ENCODE measurements at places on chromosomes 1 and 21.

GRCh38 chr1:236416165-236416564 is 22.1 kb downstream of the EDARADD start:
- DNase-seq: no peak

DNA sequence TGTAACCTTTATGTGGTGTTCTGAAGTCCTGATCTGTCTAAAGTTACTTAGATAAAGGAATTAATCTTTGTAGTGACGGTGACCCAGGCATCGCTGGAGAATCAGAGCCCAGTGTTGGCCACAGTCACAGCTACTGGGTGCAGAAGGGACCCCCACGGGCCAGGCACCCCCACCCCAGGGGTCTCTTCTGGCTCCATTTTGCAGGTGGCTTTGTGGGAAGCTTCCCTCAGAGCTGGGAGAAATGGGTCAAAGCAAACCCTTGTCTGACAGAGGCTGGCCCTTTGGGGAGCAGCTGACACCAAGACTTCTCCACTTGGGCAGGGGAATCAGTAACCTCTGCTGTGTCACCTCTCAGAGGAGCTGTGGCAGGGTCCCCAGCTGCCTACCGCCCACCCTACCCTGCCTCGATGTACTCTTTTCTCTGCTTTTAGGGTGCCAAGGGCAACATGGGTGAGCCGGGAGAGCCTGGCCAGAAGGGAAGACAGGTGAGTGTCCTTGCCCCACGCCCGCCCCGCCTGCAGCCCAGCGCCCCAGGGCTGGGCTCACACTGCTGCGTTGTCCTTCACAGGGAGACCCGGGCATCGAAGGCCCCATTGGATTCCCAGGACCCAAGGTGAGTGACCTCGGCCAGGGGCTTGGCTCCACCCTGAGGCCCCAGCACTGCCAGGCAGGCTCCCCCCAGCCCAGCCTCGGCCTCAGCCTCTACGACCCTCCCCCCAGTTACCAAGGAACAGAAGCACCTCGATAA is 17.7 kb downstream of the COL6A2 start:
- DNase-seq: no peak

- DNase-seq: no peak
These were observed 35.2 kb upstream of the NTPCR start for GRCh38 chr1:232915212-232915611.

DNA sequence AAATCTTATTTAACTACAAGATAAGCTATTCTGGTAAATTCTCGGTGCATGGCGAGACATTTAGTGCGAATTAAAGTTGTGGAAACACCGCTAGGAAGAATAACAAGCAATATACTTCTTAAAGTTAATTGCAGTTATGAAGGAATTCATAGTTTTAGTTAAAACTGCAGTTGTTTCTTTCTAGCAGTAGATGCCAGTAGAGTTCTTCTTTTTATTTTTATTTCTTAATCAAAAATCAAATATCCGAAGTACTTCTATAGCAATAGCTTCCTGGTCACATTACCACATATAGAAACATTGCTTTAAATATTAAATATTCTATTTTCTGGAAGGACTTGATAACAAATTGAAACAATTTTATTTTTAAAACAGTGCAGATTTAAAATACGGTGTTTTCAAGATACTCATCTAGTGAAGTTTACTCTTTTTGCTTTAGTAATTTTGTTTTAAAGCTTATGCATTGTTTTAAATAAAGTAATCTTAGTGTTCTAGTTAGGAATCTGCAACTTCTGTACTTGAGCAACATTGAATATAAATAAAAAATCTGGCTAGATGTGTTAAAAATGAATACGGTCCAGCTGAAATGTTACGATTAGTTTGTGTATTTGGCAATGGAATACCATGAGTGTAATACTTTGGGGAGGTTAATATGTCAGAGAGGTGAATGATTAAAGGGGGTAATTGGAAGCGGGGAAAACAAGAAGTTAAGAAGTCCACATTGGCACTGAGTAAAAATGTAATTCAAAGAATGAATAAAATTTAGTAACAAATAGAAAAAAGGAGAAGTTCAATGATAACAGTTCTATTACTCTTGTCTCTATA is 2.7 kb upstream of the PRKACB start:
- no peak for DNase-seq

GRCh38 chr1:203513585-203514031 is 19.7 kb downstream of the OPTC start:
- DNase-seq: no peak

- DNase-seq: no peak
These were observed 24.5 kb upstream of the POU2F1 start for GRCh38 chr1:167196166-167196565.

DNA sequence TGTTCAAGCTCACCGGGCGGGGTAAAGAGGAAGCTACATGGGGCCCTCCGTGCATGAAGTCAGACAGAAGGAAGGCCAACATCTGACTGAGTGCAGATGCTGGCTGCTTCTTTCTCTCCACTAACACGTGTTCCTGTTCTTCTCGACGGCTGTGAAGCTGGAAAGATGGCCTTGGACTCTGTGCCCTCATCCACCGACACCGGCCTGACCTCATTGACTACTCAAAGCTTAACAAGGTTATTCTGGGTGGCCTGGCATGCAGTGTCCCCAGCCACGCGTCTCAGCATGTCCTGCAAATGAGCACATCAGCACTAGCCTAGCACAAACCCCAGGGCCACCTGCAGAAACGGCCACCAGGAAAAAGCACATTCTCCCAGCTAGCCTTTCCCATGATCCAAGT is 41.2 kb downstream of the ACTN2 start:
- no peak for DNase-seq

DNA sequence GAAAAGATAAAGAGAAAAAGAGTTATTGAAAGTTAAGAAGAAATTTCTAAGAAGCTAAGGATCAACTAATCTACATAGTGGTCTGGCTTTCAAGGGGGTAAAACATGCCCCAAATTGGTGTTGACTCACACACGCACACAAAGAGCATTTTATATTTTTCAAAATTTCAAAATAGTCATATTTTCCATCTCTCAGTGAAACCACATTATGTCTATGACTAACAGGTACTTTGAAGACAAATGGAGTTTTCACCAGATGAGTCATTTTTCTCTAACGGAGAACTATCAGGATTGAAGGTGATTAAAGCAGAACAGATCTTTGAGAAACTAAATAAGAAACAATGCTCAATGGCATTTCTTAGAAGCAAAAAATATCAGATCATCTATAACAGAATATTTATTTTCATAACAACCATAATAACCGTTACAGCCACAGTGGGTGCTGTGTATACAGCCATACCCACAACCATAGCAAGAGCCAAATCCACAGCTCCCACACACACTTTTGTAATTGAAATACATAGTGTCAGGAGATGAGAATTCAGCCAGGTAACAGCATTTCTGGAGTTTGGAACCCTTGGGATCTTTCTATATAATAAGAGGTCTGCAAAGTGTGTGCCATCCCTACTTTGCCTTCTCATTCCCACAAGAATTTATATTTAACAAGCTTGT is at the start of gene KRTAP21-3:
TSS of gene KRTAP21-3 (minus strand) at position 539 of the 671 bp plus-strand sequence. CDS start at position 521, 18 bp downstream.
- DNase-seq: peak; percentile 21

DNA sequence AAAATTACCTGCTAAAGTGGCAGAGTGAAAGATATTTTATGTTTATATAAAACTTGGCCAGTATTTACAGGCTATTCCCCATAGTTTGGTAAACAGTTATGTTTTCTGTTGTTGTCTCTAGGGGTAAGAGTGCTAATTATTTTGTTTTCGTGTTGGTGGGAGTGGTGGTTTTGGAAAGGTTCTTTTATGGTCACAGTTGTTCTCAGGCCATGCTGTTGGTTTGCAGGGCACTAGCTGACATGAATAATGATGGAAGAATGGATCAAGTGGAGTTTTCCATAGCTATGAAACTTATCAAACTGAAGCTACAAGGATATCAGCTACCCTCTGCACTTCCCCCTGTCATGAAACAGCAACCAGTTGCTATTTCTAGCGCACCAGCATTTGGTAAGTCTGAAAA is 92.5 kb downstream of the ITSN1 start:
- DNase-seq: no peak

DNA sequence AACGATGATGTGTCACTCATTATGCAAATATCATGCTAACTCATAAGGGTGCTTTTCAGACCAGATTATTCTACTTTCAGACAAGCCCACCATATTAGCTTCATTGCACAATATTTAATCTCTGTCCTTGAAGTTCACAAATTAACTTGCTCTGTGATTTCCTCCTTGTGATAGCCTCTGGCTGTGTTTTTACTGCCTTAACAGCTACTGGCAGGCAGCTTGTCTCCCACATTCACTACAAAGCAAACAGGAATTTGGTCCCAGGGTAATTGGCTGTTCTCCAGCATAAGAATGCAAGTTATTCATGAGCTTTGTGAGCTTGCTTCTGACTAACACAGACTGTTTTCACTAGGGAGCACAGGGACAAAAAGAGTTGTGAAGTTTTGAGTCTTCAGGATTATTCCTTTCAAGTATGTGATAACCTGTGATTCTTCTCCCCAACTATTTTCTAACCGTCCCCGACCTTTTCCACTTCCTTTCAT is 87.9 kb upstream of the HMCN1 start:
- DNase-seq: peak; percentile 99

DNA sequence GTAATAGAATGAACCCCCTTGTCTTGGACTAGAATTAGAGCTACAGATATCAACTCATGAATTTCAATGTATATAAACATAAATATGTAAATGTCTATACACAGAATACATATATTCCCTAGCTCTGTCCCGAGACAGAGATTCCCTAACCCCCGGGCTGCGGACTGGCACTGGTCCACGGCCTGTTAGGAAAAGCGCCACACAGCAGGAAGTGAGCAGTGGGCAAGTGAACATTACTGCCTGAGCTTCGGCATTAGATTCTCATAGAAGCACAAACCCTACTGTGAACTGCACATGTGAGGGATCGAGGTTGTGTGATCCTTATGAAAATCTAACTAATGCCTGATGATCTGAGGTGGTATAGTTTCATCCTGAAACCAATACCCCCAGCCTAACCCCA is 51.2 kb downstream of the PIK3R3 start:
- no peak for DNase-seq

DNA sequence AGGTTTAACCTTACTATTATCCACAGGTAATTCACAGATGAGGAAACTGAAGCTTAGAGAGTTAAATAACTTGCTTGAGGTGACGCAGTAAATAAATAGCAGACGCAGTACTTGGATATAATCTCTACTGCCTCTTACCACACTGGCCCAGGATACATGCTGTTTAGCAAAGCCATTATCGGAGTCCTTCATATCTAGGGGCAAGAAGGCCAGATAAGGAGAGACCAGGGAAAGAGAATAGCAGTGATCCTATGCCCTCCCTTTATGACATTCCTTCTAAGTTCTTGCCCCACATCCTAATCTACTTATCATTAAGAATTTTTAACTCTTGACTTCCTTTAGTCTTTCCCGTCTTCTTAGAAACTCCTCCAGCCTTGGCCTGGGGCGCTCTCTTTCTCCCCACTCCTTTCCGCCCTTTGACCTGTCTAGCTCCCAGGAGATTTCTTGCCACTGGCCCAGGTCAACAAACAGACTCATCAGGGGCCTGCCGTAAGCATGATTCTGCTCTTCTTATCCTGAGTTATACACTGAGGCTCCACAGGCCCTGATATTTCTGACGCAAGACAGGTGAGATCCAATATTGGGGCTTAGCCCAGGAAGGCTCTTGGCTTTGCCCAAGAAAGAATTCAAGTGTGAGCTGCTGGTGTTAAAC is 11.4 kb upstream of the SLAMF1 start:
- no peak for DNase-seq

DNA sequence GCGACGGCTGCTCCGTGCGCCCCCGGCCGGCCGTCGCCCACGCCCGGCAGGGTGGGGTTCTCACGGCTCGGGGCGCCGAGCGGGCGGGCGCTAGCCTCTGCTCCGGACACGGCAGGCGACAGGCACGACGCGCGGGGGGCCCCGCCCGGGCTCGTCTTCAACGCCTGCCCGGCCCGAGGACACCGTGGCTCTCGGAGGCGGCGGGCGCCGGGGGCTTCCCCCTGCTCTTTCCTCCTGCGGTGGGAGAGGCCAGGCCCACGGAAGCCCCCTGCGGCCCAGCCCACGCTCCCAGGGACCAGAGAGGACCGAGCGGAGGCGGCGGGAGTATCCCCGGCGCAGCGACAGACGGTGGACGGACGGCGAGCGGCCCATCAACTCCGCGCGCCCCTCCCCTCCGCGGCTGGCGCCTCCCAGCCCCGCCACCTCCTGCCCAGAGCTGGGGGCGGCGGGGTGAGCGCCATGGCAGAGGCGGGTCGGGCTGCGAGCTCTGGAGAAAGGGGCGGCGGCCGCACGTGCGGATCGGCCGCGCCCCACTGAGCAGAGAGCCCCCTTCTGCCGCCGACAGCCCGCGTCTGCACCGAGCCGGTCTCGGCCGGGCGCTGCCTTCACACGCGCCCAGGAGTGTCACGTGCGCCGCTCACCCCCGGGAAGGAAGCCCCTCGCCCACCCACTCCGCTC is at the start of the genes SHE and TDRD10:
TSS of gene SHE (minus strand) at position 347 of the 678 bp plus-strand sequence. CDS start 386 bp downstream, outside the sequence.
TSS of gene TDRD10 (plus strand) at position 154 of the 678 bp plus-strand sequence. CDS start 4,685 bp downstream, outside the sequence.
- DNase-seq: no peak

DNA sequence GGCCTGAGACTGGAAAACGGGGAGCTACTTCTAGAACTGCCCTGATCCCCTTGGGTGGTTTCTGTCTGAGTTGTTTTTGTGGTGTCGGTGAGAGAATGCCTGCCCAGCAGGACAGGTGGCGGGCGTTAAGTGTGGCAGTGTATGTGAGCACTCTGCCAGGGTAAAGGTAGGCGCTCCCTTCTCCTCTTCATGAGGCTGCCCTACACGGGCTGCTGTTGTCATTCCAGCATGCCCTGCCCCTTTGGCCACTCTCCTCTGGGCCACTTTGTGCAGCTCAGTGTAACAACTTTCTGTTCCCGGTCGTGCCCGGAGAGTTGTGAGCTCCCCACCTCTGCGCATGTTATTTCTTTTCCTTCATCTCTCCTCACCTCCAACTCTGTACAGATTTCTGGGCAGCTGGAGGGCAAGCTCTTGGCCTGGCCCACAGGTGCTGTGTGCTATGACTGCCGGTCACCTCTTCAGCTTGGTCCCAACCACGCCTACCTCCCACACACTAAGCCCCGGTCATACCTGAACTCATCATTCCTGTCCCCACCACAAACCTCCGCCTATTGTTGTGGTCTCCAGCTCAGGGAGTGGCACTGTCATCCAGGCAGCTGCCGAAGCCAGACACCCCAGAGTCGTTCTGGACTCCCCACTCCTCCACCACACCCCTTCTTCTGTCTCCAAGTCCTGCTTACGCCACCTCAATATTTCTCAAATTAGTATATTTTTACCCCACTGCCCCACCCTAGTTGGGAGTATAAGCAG is 69.0 kb downstream of the GADD45A start:
- no peak for DNase-seq

DNA sequence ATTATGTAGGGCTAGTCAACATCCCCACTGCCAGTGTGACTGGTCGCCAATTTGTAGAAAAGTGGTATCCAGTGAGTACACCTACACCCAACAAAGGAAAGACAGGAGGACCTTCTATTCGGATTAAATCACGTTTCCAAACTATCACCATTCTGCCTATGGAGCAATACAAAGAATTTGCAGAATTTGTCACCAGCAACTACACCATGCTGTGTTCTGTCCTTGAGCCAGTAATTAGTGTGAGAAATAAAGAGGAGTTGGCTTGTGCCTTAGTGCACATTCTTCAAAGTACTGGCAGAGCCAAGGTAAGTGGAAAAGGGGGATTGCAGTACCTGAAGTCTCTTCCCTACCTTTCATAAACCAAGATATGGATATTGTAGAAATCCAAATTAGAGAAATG is 53.8 kb downstream of the CLEC20A start:
- DNase-seq: no peak
